Fibroblast of pulmonary artery (primary cell): ENCODE measurements at places on chromosomes 5 and 9.

DNA sequence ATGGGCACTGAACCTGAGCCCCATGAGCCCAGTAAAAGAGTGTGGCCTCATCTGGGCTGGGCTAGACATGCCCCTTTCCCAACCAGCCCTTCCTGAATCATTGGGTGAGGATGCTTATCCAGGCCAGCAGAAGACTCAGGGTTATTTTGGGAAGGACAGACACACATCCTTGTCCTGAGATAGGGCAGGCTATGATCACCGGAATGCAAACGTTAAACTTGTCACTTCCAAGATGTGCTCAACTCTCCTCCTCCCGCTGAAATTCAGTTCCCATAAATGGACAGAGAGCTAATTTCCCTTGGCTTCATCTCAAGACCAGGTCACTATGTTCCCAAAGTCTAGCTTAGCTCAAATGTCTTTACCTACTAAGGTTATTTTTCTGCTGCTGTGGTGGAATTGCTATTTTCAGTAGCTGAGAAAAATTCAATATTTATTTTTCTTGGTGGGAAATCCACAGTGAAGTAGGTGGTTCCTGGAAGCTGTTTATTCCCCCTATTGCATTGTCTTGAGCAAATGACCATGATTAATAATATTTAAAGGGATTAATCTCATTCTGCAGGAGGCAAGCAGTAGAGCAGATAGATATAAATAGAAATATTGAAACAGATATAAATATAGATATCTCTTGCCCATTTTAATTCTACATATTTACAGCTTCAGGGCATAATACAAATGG lies 70.0 kb downstream of the NXNL2 start:
- no peak for DNase-seq

DNA sequence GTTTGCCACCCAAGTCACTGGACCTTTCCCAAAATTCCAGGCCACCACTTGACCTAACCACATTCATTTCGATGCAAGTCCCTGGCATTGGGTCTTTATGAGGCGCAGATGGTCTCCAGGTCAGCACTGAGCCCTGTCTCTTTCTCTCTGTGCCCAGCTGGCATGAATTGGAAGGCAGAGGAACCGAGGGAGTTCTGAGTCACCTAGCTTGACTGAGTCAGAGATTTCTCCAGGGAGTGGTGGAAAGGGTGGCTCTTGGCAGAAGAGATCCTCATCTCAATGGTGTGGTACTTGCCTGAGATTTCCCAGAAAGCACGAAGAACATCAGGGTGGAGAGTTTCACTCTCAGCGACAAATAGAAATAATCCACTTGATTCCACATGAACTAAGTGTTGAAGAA lies 43.8 kb downstream of the WDR36 start:
- DNase-seq, result peak; percentile 46

GRCh38 chr5:113147101-113147508 lies 170.5 kb downstream of the DCP2 start:
- peak; percentile 89 for DNase-seq

- DNase-seq, result no peak
Measured at GRCh38 chr9:12773562-12773961, 1.3 kb upstream of the LURAP1L start.

DNA sequence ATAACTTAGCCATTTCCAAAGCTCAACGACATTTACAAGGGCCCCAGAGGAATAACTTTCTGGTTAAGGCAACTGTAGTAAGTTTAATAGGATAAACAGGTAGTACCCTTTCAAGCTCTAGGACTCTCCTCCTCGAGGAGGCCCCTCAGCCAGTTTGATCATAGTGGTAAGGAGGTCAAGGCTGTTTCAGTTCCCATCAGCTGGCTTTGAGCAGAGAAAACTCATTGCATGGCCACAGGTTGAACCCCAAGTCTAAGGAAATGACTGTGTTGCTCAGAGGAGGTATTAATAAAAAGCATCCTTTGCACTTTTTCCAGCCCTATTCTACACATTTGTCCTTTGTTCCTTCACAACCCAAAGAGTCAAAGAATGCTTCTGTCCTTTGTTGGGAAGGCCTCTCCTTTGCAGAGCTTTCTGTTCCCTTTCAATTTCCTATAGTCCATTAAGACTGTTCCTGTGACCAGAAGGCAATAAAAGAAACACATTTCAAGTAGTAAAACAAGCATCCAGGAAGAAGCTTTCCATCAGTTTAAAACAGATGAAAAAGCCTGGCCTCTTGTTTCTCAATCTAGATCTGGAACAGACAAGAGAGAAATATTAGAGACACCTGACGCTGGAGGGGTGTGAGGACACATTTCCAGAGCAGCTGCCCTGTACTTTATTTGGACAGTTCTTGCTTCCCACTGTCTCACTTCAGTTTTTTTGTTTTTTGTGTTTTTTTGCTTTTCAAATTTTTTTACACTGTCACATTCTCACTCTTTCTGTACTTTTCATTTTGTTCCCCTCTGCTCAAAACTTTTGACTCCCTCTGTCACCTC lies 54.1 kb downstream of the PRRC1 start:
- no peak for DNase-seq

DNA sequence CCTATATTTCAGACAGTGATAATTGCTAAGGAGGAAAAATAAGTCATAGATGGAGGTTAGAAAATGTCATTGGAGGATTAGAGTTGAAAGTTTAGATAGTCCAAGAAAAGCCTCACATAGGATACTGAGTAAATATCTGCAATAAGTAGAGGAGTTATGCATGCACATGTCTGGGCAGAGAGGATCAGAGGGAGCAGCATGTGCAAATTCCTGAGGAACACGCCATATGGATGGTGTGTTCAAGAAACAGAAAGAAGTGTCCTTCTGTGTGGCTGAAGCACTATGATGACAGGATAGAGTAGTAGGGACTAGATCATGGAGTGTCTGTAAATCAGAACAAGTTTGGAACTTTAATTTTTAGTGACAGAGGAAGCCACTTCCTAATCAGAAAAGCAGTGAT lies 52.2 kb downstream of the SGCD start:
- no peak for DNase-seq

GRCh38 chr9:80569236-80569635 lies 997.5 kb downstream of the TLE4 start:
- no peak for DNase-seq

DNA sequence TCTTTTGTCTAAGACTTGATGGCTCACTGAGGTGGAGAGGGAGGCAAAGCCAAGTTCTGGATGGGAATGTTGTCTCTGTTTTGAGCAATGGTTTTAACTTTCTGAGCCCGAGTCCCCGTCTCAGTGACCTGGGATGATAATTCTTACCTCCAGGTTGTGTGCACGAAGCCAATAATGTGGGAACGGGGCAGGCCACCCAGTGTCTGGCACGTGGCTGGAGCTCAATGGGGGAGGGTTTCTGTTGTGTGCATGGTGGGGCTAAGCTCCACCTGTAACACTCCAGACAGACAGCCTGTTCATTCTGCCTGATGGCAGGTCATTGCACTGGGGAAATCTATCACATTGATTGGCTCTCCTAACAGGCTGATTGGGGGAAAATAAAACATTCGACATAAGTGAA lies 37.1 kb upstream of the NTNG2 start:
- no peak for DNase-seq

DNA sequence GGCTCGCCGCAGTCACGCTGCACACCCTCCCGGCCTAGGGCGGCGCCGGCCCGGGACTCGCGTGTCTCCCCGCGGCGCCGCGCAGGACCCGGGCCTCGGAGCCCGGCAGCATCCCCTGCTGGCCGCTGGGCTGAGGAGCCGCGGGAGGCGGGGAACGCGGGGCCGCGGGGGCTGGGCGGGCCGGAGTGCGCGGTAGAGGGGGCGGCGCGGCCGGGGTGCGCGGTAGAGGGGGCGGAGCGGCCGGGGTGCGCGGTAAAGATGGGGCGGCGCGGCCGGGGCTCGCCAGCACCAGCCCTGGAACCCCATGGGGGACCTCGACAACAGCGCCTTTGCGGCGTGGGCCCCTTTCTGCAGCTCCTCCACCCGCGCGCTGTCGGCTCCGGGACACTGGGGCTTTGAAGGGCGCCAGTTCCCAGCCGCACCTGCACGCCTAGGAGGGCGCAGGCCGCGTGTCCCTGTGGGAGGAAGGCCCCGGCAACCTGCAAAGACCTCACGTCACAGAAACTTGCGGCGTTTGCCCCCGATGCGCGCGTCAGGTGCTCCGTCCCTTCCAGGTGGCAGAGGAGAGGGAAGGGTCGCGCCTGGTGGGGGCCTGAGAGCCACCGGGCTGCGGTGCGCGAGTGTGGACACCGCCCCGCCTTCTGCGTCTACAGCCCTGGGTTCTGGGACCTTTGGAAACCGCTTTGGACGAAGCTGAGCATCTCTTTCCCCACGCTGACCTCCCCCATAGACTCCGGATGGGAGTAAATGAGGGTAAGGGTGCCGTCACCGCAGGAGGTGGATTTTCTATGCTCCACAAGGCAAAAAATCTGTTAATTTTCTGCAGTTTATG lies 49.6 kb downstream of the NSUN2 start:
- DNase-seq, result peak; percentile 4

GRCh38 chr9:99387431-99387830 lies 165.3 kb downstream of the SEC61B start:
- no peak for DNase-seq

- no peak for DNase-seq
Measured at GRCh38 chr5:150406103-150406722, 6.5 kb downstream of the CD74 start.

- DNase-seq, result no peak
Measured at GRCh38 chr5:172683645-172684471, 42.8 kb downstream of the NEURL1B start.

GRCh38 chr5:10705747-10706146 lies 55.3 kb downstream of the DAP start:
- no peak for DNase-seq

GRCh38 chr5:126909856-126910255 lies 120.5 kb downstream of the MARCHF3 start:
- DNase-seq, result peak; percentile 28

DNA sequence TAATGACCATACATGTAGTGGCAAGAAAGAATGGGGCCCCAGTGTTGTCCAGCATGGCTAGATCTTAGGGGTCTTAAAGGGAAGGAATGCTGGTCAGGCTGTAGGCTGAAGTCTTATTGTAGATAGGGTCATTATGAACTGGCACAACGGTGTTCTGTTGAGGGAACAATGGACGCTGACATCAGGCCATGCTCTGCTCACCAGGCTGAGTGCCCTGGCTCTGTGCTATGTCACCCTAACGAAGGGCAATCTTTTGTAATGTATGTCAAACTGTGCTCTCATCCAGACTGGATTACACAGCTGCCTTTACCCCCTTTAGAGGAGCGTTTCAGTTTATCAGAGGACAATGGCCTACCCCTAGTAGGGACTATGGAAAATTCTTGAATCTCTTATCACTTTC lies 14.6 kb upstream of the ZNF608 start:
- no peak for DNase-seq

DNA sequence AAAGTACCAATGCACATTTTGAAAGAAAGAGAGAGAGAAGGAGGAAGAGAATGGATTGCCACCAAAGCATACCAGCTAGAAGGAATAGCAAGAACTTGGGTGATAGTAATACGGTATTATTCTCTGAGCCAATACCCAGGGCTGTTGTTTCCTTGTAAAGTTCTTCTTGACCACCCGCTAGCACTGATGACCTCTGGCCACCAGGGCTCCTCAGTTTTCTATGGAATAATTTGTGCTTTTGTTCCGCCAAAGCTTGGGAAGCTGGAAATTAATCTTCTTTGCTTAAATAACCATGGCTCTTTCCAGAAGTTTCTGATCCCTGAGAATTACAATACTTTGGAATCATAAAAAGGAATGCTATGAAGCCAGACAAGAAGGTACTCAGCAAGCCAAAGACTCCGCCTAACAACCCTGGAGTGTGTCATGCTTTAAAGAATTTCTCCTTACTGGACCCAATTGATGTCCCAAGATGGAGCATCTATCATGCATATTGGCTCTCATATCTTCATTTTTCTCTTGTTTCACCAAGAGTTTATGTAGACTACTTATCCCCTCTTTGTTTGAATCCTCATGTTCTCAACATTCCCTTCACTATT lies 29.8 kb downstream of the OR2K2 start:
- DNase-seq, result no peak
